ENCODE measurements at places on chromosomes 7 and 10.

DNA sequence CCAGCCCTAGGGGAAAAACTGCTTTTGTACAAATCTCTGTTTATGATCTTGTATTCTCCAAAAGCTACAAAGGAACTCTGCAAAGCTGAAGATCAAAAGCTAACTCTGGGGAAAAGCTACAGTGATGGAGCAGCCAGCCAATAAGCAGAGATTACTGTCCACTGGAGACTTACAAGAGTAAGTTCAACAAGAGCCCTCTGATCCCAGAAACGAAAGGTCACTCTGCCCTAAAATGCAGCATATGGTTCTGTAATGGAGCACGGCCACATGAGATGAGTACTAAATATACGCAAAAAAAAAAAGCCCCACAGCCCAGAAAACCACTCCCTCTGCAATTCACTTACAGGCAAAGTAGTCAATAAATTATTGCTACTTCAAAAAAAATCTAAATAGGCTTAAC lies 60.1 kb downstream of the ERCC6 start:
- DNase-seq, result no peak

- no peak for DNase-seq
Observed at GRCh38 chr7:27148756-27149641, 1.4 kb upstream of the HOXA6 start.

DNA sequence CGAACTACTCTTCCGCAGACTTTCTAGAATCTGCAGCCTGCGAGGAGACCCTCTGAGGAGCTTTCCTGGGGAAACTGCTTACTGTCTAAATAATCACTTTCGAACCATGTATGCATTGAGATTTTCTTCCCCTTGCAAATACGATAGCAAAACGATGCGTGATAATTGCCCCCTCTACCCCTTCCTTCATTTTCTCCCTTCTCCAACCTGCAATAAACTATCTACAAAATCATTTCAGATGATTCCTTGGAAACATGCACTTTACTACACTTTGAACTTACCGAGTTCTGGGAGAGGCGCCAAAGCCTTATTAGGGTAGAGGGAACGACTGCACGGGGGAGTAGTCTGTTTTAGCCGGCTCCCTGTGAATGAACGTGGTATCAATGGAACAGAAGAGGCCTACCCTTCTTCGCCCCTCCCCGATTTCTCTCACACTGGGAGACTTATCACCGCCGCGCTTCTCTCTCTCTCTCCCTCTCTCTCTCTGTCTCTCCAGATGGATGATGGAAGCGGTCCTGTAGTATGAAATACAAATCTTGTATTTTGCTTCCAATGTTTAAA lies at the start of gene FGFBP3:
Gene FGFBP3, minus strand, starts transcription at position 370 of the 561 bp plus-strand sequence. CDS start 517 bp downstream, outside the sequence.
- DNase-seq, result no peak

DNA sequence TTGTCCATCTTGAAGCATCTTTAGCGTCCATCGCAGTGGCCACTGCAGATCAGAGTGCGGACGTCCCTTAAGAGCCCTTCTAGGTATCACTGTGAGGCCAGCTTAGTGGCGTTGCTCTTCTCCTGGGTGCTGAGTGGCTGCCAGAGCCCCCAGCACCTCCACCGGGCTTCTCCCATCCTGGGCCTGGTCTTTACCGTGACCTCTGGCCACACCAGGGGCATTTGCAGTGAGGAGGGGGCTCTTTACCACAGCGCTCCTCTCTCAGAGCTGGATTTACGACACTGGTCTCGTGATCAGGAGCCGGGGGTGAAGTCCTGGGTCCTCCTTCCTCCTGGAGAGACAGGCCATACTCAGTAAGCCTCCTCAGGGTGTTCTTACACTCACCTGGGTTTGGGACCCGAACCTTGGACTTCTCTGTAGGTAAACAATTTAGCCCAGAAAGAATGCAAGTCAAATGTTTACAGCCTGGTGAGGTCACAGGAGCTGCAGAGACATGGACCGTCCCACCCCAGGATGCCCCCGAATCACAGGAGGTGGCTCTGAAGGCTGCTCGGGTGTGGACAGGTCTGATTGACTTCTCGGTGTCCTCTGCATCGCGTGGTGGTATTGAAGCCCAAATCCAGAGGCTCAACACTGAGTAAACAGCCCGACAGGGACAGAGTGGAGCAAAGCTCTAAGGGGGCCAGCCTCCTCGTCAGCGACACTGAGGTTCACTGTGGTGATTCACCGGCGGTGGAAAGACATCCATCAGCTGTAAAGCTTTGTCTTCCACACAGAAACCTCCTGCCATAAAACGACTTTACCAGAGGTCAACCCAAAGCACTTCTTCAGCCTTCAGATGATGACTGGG lies 33.0 kb downstream of the JAKMIP3 start:
- DNase-seq, result no peak

DNA sequence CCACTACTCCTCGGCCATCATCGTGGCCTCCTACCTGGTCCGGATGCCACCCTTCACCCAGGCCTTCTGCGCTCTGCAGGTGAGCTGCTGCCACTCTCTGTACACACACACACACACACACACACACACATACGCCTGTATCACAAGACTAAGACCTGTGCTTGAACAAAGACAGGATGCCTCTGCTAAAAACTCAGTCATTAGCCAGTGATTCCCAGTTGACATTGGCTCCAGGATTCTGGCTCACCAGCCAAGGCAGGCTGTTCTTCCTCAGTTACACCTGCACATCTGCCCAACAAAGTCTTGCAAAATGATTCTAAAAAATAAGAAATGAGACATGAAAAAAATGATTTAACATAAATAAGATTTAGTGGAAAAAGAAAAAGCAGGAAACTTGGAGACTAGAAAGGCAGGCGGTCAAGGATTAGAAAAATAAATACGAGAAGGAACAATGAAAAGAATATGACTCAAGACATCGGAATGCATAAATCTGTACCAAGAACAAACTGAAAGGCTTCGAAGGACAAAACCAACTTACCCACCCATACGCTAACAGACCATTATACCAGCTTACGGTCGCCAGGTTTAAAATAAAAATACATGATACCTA lies 7.4 kb upstream of the LRRC18 start:
- no peak for DNase-seq

Measured in caudate nucleus (tissue), 63 donors.